Thoracic aorta (tissue), 2 donors: ENCODE measurements at places on chromosomes 11 and 22.

DNA sequence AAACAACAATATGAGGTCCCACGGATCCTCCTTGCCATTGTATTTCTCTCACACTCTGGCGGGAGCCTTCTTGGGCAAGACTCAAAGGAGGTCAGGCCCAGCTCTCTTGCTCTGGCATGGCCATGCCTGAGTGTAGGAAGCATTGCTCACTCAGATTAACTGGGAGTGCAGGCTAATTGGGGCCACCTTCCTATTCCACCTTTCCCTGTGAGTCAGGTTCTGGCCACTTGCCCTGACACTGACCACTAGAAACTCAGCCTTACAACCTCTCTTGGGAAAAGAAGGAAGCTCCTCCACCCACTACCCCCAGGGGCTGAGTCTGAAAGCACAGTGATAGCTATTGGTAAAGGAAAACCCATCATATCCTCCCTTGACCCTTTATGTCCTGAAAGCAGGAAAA lies 121.8 kb upstream of the NTM start:
- no peak for DNase-seq
- H3K27me3 ChIP-seq, result no peaks in the 10 kb centered on the region
- no peaks in the 10 kb centered on the region for H3K4me1 ChIP-seq
- H3K27ac ChIP-seq, result no peak overlapping the region
- H3K36me3 ChIP-seq, result no peaks in the 10 kb centered on the region

- H3K27ac ChIP-seq, result no peak overlapping the region
- H3K36me3 ChIP-seq, result no peaks in the 10 kb centered on the region
- H3K4me3 ChIP-seq, result no peak overlapping the region
Observed at GRCh38 chr22:20174785-20175596, 24.1 kb upstream of the CCDC188 start.

DNA sequence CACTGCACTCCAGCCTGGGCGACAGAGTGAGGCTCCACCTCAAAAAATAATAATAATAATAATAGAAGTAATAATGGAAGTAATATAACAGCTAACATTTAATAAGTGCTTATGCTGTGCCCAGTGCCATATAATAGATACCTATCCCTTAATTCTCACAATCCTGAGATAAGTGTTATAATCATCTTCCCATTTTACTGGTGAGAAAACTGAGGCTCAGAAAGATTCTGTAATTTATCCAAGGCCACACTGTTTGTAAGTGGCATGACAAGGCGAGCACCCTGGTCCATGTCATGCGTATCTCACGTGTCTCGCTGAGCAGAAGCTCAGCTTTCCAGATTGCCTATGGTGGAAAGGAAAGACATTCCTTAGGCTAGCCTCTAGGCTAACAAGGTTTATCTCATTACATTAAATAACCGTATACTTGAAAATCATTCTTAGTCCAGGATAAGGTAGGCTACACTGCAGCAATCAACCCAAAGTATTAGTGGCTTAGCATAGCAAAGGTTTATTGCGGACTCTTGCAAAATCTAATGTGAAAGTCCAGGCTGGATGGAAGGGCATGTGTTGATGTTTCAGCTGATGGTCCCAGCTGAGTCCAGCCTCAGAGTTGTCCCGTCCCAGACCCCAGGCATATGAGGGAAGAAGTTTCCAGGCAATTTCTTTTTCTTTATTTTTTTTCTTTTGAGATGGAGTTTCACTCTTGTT lies 15.0 kb upstream of the LDLRAD3 start:
- peaks cover 4% of the 10 kb centered on the region for H3K27me3 ChIP-seq

DNA sequence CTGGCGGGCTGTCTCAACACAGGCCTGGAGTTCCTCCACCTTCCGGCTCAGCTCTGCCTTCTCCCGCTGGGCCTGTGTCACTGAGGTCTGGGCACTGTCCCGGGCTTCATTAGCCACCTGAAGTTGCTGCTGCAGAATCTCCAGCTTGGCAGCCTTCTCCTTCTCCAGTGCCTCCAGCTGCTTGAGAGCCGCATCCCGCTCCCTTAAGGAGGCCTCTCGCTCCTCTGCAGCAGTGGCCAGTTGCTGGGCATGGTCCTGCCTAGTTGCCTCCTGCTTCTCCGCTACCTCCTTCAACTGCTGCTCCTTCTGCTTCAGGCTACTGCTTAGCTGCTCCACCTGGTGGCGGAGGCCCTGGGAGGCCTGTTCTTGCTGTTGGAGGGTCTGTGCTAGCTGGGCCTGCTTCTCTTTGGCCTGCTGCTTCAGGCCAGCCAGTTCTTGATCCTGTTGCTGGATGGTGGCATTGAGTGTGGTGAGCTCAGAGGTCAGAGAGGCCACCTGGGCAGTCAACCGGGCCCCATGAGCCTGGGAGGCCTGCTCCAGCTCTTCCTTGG lies 16.9 kb downstream of the IL18BP start:
- peaks cover 95% of the 10 kb centered on the region for H3K36me3 ChIP-seq
- H3K27me3 ChIP-seq, result no peaks in the 10 kb centered on the region
- no peak overlapping the region for H3K4me3 ChIP-seq
- DNase-seq, result no peak
- H3K4me1 ChIP-seq, result peaks cover 49% of the 10 kb centered on the region

- no peaks in the 10 kb centered on the region for H3K36me3 ChIP-seq
- no peaks in the 10 kb centered on the region for H3K4me1 ChIP-seq
- H3K4me3 ChIP-seq, result no peak overlapping the region
- DNase-seq, result no peak
- H3K27me3 ChIP-seq, result no peaks in the 10 kb centered on the region
- no peak overlapping the region for H3K27ac ChIP-seq
Observed at GRCh38 chr22:30855677-30856518, 112.7 kb downstream of the MORC2 start.

DNA sequence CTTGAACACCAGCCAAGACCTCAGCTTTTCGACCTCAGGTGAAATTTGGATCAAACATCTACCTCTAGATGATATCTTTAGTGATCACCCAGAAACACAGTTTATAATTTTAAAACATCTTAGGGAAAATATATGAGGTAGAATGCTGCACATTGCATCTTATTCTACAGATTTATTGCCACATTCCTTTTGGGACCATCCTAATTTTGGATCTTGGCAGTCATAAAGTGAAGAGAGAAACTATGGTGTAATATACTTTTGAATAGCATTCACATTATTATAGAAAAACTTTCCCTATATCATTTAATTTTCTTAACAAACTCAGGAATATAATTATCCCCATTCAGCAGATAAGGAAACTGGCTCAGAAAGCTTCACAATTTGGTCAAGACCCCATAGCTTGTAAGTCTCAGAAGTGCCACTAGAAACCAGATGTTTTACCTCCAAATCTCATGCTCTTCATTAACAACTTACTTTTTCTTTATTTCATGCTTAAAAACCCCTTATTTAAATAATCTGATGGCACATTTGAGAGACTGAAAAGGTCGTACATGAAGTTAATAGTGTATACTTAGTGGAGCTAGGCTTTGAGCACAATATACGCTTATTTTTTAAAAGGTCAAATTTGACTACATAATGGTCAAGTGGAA lies 199.2 kb upstream of the CTSC start:
- H3K4me1 ChIP-seq, result peaks cover 8% of the 10 kb centered on the region
- no peaks in the 10 kb centered on the region for H3K27me3 ChIP-seq
- DNase-seq, result no peak

GRCh38 chr11:112734207-112734606 lies 227.0 kb upstream of the NCAM1 start:
- no peak for DNase-seq
- H3K27me3 ChIP-seq, result no peaks in the 10 kb centered on the region
- H3K27ac ChIP-seq, result no peak overlapping the region
- no peaks in the 10 kb centered on the region for H3K36me3 ChIP-seq

GRCh38 chr22:22752556-22753477 lies 108.4 kb downstream of the GGTLC2 start:
- no peaks in the 10 kb centered on the region for H3K27me3 ChIP-seq
- no peak overlapping the region for H3K4me3 ChIP-seq
- DNase-seq, result no peak
- H3K36me3 ChIP-seq, result no peaks in the 10 kb centered on the region
- H3K27ac ChIP-seq, result no peak overlapping the region
